NK-92 treated with Interleukin-12 subunit alpha and Interleukin-12 subunit beta, amount 100 ng/mL, for 24 hours (cell line): ENCODE measurements at places on chromosomes 5 and 9.

DNA sequence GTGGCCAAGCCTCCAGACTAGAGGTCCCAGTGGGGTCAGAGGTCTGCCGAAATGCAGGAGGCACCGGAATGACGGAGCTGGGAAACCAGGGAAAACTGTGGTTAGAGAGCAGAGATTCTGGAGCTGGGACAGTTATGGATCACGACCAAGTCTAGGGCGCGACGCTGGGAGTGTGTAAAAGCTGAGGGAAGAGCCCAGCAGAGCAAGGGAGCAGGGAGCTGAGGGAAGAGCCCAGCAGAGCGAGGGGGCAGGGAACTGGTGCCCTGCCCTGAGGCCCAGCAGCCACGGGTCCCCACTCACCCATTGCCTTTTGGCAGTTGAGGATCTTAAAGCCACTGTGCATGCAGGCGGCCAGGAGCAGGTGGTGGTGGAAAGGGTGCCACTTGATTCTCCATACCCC, 12.5 kb downstream of the MRPL41 start:
- DNase-seq: no peak

DNA sequence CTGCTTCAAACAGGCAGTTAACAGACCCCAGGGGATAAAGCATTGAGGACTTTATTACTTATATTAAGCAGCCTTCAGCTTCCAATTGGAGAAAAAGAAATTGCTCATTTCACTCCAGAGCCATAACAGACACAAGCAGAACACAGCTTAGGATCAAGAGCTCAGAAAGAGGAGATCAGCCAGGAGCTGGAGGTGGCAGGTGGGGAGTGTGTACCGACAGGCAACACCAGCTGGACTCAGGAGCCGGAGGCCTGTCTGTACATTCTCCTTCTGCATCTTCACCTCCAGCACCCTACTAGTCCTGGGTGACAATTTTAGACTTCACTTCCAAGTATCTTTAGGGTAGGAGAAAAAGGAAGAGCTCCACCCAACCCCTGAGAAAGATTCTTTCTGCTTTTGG, 35.8 kb downstream of the NRG2 start:
- no peak for DNase-seq

DNA sequence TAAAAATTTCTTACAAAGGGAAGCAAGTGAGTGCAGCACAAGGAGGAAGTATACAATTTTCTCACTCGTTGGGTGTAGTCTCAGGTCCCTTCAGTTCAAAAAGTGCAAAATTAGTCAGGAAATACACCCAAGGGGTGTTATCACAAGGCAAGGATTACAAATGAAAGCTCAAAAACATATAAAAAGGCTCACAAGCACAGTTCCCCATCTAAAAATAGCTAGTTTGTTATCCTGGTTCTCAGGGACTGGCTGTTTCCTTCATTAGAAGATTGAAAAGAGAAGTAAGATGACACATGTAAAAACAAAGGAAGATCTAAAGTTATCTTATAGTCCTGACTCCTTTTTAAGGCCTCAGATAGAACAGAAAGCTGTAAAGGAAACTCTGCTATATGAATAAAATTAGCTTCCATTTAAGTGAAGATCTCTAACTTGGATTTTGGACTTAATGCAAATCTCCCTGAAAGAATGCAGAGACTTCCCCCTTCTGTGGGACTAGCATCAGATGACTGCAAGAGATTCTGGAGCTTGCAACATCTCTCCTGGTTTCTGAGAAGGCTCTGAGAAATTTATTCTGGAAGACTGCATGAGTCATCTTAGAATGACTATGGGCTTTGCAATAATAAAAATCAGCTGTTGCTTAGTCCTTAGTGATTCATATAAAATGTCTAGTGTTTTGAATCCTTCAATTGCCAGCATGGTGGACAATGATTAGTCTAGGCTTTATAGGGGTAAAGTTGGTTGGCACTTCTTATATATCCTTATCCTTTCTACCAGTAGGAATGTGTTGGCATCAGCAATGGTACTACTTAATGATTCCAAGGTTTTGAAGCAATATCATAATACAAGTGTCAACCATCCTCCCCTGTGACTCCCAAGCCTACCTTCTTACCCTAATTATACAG, 25.4 kb downstream of the DAB2 start:
- no peak for DNase-seq

- DNase-seq: no peak
Observed at GRCh38 chr9:95736370-95736769, 139.1 kb upstream of the ERCC6L2 start.

GRCh38 chr9:85401998-85402397, 339.8 kb downstream of the AGTPBP1 start:
- DNase-seq: no peak

- DNase-seq: no peak
Observed at GRCh38 chr5:147393874-147394672, 115.8 kb downstream of the DPYSL3 start.

GRCh38 chr5:179327021-179327735, 18.1 kb downstream of the ADAMTS2 start:
- DNase-seq: no peak

- no peak for DNase-seq
Observed at GRCh38 chr5:130693509-130693908, 471.5 kb downstream of the HINT1 start.

DNA sequence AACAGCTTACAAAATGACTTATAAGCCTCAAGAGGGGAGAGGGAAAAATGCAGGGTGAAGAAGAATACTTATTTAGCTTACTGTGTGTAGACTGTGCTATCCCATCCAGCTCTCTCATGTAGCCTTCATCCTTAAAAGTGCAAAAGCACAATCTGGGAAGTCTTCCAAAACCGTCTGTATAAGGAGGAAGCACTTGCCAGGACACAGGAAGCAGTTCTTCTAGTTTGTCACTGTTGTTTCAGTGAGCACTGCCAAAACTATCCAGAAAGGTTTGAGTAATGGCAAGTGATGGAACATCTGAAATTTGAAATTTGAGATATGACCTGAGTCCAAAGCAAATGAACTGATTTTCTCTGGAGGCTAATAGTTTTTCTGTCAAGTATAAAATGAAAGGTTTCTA, 140.8 kb upstream of the ISL1 start:
- DNase-seq: no peak

DNA sequence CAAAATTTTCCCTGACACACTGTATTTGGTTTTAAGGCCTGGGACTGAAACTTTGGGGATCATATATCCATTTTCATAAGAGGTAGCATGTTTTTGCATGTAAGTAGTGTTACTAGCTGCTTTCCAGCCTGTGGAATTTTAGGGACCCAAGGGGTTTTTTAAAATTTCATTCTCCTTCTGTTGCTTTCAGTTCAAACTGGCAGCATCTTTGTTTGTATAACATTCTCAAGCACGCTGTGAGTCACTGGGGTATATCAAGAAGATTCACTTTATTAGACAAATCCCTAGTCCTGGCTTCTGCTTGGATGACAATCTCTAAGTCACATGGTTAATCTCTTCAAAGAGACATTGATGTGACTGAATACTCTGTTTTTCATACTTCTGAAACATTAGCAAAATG, 479.0 kb downstream of the CYLC2 start:
- DNase-seq: no peak

DNA sequence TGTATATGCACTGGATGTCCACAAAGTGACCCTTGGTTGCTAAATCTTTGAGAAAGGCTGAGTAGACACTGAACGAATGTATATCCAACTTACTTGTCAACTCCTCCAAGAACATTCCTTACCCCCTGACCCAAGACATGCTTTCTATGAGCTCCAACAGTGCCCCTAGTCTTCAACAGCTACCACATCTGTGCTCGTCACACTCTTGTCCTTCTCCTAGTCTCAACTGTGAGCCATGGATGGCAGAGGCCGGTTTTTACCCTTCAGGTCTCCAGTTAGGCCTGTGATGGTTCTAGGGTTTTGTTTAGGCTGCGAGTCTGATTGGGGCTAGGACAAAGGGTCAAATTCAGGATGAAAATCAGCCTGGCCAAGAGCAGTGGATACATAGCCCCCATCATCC, 19.0 kb upstream of the GPX3 start:
- DNase-seq: no peak

GRCh38 chr9:70901746-70902145, 219.7 kb downstream of the TRPM3 start:
- DNase-seq: no peak

DNA sequence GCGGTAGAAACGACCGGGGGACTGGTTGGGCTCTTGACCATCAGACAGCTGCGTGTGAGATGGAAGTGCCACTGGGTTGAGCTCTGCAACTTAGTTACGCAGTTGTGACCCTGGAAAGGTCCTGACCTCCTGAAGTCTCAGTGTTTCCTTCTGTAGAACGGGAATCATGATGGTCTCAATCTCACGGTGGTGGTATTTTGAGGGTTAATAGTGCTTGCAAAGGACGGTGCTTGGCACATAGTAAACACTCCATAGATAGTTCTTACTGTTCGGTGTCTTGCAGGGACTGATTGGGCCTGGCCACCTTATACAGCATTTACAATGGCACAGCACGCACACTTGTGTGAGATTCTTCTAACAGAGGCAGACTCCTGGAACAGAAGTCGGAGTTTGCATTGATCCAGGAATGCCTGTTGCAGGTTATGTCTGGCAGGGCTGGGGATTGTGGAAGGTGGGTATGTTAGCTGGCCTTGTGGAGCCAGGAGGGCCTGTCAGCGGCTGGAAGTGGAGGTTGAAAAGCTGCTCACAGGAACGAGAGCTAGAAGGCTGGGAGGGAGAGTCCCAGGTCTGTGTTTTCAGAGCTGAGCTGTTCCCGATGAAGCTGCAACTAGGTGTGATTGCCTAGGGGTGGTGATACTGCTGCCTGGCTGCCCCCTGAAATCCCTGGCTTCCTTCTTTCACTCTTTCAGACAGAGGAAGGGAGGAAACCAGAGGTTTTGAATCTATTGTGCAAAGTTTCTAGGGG, 962 bp upstream of the TXN start:
- no peak for DNase-seq

GRCh38 chr9:20732118-20732517, 48.1 kb downstream of the FOCAD start:
- DNase-seq: no peak

- DNase-seq: no peak
Observed at GRCh38 chr5:91109634-91110033, 273.5 kb downstream of the ARRDC3 start.

- no peak for DNase-seq
Observed at GRCh38 chr9:131605770-131606590, 60.7 kb downstream of the PRRT1B start.

DNA sequence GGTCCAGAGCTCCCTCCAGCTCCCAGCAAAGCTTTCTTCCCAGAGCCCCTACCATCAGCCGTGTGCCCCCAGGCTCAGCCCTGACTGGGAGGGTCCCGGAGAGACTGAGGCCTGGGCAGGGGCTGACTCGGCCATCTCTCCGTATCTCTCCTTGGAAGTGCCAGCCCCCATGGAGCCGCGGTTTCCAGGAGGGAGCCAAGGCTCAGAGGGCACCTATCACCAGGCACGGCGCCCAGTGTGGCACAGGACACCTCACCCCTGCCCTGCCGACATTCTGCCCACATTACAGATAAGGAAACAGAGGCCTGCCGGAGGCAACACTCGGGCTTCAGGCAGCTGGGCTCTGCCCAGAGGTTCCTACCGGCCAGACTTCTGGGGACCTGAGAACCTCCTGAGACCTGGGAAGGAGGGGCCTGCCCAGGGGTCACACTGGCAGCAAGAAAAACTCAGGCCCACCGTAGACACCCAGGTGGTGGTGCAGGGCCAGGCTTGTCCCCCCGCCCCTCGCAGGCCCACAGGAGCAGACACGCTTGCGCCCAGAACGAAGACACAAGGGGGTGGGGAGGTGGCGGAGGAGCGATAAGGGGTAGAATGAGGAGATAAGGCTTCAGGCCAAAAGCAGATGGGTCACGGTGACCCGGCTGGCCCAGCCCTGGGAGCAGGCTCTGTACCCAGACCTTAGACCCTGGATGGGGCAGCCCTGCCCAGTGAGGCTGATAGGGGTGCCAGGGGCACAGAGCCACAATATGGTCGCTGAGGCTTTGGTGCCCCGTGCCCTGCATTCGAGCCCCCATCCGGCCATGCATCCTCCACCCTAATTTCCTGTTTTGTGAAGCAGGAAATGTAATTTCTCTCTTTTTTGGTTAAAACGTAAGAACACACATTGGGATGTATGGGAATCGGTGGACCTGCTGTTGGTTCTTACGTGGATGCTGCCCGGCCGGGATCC, 11.8 kb downstream of the NR5A1 start:
- DNase-seq: no peak

DNA sequence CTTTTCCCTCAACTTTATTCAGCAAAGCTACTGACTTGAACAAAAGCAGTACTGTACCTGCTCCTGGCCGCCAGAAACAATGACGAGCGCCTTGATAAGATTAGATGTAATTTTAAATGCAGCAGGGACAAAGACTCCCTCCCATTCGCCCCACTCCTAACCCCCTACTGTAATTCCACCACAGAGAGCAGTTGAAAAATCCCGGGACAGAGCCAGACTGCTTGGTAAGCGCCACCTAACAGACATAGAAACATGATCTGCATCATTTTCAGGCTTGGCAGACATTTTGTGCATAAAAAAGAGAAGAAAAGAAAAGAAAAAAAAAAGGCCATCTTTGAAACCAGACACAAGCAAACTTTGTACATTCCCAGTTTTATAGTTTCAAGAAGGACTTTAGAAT, 81.9 kb downstream of the ISL1 start:
- no peak for DNase-seq

DNA sequence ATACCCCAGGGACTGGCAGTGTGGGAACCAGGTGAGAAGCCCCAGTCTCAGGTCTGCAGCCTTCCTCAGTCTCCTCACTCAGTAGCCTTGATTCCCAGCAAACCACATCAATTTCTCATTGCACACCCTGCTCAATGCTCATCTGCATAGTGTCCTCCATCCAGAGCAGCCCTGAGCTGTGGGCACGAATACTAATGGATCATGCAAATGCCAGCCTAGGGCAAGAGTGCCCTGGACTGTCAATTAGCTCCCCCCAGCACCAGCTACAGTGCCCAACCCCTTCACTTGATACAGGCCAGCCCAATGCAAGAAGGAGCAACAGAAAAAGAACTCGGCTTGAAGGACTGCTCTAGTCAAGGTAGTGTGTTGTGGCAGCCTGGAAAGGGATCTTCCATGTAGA, 9.8 kb upstream of the KCNIP1 start:
- DNase-seq: no peak

DNA sequence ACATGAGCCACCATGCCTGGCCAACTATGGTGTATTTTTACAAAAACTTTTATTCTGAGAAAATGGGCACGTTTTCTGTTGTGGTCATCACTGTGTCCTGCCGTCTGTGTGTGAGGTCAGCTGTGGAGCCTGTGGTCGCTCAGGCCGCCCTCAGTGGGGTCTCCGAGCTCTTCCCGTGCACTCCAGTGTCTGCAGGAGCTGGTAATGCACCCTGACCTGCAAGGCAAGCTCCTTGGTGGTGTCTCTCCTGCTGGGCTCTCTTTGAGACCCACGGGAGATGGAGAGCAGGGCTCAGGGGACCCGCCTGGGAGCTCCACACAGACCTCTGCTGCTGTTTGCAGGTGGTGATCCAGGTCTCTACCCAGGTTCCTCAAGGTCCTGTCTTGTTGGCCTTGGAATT, 9.6 kb upstream of the AHRR start:
- DNase-seq: no peak

- peak; percentile 37 for DNase-seq
Observed at GRCh38 chr9:33794560-33794959, 801 bp upstream of the PRSS3 start.

GRCh38 chr5:174505621-174506020, 218.8 kb upstream of the MSX2 start:
- DNase-seq: no peak
